ENCODE measurements at places on chromosomes 2 and 18.

DNA sequence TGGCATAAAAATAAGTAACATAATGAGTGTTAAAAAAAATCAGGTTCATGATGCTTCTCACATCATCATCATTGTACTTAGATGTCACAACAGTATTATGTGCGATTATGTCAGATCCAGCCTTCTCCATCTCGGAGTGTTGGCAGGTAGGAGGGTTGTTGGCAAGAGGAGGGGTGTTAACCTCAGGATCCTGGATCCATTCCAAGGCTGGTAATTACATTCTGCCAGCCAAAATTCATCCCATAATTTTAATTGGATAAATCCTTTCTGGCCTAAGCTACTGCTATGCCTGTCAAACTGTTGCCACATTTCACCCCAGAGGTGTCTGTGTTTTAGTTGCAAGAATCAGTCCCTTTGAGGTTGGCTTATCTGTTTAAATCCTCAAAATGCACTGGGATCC lies 891 bp upstream of the FTCDNL1 start:
- no peak for DNase-seq

- no peak for DNase-seq
Observed at GRCh38 chr2:129092956-129093355, 774.3 kb upstream of the HS6ST1 start.

DNA sequence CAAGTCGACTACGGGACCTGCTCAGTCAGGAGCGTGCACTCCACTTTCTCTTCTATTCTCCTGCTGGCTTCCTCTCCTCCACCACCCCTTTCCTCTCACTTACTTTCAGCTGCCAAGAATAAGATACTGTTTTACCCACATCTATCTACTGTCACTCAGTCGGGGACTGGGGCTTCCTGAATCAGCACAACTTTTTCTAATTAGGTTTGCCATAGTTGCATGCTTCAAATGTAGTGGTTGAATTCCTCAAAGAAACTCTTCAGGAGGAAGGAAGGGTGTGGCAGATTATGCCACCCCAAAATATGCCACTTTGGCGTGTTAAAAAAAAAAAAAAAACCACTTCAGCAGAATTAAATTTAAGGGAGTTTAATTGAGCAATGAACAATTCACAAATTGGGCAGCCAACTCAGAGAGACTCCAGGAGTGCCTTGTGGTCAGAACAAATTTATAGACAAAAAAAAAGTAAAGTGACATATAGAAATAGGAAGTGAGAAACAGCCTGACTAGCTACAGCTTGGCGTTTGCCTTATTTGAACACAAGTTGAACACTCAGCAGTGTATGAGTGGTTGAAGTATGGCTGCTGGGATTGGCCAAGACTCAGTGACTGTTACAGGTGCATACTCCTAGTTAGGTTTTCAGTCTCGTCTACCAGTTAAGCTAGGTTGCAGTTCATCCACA lies 32.5 kb upstream of the RMDN2 start:
- no peak for DNase-seq

- no peak for DNase-seq
Observed at GRCh38 chr2:172285010-172285621, 142.3 kb upstream of the ITGA6 start.

GRCh38 chr18:56319953-56320352 lies 318.4 kb downstream of the TXNL1 start:
- DNase-seq: no peak

- DNase-seq: no peak
Observed at GRCh38 chr2:71804281-71804751, 343.3 kb downstream of the CYP26B1 start.
